ENCODE measurements at places on chromosomes 6 and 20.
A peak's percentile ranks its signal among the peaks of the same experiment; 100 is the strongest.

DNA sequence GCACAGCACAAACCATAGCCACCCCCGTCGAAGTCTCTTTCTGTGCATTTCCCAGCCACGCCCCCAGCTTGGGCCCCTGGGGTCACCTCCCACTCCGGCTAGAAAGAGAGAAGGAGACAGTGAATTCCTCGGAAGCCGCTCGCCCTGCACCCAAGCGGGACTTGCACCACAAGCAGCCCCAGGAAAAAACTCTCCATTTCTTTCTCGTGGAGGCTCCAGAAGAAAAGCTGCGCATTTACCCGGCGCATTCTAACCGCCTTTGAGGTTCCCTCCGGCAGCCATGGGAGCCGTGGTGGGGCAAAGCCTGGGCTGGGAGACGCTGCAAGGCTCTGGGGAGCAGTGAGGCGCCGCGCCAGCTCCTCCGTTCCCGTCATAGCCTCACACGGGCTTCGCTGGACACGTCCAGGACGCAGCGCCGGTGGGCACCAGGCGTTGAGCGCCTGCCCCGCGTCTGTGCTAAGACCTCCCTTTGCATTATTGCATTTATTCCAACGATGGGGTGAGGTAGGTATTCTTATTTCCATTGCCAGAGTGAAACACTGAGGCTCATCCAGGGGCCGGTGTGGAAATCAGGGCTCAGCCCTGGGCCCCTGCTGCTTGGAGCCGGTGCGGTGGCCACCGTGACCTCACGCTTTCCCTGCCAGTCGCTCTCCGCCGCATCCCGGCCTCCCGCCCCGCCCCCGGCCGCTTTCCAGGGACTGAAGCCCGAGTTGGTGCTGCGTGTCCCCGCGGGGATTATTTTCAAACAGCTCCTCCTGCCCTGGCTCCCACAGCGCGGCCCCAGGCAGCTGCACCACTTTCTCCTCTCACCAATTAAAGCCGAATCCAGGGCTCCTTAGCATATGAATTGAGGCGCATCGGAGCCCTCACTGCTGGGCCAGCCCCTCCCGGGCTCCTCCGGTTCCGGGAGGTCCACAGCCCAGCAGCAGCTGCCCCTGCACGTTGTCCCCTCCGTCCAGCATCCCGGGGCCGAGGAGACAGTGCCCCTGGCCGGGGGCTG lies 148.3 kb upstream of the AFDN start:
- no peak for DNase-seq

- DNase-seq: no peak
Observed at GRCh38 chr6:111604259-111605099, 1.2 kb downstream of the TRAF3IP2 start.

- DNase-seq: peak; percentile 51
Observed at GRCh38 chr6:22147921-22148776, 148.7 kb downstream of the PRL start.

- DNase-seq: no peak
Observed at GRCh38 chr6:18211338-18211737, 53.0 kb downstream of the DEK start.

GRCh38 chr20:46619445-46619844 lies 31.8 kb downstream of the SLC13A3 start:
- no peak for DNase-seq

- no peak for DNase-seq
Observed at GRCh38 chr20:43963872-43964791, 49.5 kb downstream of the TOX2 start.

GRCh38 chr6:71496018-71496721 lies 207.6 kb downstream of the OGFRL1 start:
- DNase-seq: no peak

GRCh38 chr20:45059022-45059728 lies 41.8 kb downstream of the KCNS1 start:
- no peak for DNase-seq

DNA sequence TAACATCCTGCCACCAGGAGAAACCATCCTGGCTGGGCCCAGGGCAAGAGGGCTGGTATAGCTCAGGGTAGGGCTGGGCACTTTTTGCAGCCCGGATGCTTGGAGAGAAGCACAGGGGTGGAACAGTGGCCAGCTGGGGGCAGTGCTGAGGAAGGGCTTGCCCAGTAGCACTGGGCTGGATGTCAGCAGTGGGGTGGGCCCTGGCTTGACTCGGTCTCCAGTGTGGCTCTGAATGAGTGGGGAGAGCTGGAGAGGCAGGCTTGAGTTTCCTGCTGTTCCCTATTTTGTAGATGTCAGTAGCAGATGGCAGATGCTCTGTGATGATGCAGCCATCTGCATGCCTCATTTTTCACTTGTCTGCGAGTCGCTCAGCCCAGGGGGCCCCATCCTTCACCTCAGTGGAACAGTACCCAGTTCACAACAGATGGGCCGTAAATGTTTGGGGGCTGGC lies 56.3 kb upstream of the TULP1 start:
- peak; percentile 83 for DNase-seq

DNA sequence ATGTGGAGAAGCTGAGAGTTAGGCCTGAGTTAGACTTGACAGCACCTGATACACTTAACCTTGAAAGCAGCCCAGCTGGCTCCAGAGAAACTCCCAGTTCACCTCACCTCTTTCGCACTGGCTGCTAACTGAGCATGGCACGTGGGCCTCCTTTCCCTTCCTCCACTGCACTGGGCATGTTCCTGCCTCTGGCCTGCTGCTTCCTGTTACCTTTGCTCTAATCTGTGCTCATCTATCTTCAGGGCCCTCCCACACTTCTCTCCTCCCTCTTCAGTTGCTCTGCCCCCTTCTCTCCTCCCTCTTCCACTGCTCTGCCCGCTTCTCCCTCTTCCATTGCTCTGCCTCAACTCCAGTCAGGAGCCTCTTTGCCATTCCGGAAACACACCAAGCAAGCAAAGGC lies 13.7 kb upstream of the UBE2V1 start:
- no peak for DNase-seq

- no peak for DNase-seq
Observed at GRCh38 chr6:158040804-158041347, 59.2 kb downstream of the SYNJ2 start.

DNA sequence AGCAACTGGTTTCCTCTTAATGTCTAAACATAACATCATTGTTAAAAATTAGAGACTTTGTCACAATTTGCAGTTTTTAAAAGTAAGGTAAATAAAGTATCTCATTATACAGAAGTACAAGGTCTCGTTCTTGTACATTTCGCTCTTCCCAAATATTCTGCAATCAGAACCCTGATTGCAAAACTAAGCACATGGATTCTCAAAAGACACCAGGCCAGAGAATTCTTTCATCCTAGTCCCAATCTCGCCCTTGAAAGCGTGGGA lies 355 bp upstream of the AKAP7 start:
- no peak for DNase-seq

DNA sequence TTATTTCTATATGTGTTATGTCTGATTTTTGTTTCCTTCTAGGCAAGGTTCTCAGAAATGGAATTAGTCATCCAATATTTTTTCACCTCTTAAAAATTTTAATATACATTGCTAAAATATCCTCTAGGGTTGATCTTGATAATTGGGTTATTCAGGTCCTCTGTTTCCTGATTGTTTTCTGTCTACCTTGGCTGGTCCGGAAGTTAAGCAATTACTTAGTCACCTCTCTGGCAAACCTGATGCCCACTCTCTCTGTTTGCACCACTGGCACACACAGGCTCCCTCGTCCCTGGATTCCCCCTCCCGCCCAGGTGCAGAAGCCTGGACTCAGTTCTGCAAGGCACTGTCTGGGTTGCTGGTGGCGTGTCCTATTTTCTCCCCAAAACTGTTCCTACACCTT lies 27.7 kb downstream of the CST9L start:
- no peak for DNase-seq

DNA sequence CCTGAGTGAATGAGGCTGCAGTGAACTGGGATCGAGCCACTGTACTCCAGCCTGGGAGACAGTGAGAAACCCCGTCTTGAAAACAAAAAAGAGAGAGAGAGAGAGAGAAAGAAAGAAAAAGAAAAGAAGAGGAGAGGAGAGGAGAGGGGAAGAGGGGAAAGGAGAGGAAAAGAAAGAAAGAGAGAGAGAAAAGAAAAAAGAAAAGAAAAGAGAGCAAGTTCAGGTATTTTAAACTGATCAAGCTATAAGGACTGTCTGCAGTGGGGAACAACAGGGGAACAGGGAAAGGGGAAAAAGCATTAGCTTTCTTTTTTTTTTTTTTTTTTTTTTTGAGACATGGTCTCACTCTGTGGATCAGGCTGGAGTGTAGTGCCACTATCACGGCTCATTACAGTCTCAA lies 2.5 kb downstream of the CGA start:
- DNase-seq: no peak

DNA sequence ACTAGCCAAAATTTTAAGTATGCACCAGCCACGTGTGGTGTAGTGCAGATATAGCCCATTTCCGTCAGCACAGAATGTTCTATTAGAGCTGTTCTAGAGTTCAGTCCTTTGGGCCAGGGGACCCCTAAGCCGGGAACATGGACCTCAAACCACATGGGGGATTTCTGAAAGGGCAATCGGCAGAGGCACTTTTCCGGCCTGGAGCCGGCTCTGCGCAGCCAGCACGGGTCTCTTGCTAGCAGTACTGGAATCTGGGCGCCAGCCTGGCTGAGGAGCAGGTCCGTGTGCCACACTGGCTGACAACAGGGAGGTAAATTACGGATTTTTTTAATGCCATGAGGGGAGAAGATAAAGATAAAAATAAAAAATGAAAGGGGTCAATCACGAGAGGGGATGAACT lies 120.5 kb downstream of the SULF2 start:
- DNase-seq: no peak

- DNase-seq: no peak
Observed at GRCh38 chr6:15659181-15659580, 3.6 kb downstream of the DTNBP1 start.

- no peak for DNase-seq
Observed at GRCh38 chr6:169668203-169668847, 33.5 kb downstream of the WDR27 start.

GRCh38 chr6:130362128-130362527 lies 3.7 kb upstream of the TMEM200A start:
- no peak for DNase-seq

DNA sequence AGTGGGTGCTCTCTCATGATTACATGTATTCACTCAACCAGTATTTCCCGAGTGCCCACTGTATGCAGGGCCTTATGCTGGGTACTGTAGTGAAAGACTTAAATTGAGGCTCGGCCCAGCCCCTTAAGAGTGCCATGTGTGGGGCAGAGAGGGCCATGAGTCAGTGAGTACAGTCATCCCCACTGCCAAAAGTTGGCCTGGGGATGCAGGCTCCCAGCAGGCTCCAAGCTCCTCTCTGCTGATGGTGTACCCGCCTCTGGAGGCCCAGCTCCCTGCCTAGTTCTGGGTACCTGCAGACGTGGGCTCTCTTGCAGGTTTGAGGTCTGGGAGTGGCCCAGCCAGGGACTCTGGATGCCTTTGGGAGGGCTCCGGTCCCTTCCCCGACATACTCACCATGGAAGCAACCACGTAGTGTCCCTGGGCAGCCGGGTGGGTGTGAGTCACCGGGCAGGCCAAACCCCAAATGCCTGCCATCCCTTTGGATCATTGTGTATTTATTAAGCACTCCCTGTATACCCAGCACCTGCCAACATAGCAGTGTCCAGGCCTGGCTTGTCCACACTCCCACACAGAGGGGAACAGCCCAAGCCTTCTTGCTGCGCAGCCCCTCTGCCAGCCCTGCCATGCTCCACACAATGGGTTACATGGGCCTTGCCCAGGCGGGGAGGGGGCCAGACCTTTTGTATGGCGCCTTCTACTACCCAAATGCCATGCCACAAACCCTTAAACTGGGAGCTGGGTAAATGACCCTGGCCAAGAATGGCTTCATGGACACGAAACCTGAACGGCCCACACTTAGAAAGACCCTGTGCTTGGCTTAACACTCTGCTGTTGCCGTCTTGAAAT lies 153.6 kb downstream of the VEGFA start:
- no peak for DNase-seq

DNA sequence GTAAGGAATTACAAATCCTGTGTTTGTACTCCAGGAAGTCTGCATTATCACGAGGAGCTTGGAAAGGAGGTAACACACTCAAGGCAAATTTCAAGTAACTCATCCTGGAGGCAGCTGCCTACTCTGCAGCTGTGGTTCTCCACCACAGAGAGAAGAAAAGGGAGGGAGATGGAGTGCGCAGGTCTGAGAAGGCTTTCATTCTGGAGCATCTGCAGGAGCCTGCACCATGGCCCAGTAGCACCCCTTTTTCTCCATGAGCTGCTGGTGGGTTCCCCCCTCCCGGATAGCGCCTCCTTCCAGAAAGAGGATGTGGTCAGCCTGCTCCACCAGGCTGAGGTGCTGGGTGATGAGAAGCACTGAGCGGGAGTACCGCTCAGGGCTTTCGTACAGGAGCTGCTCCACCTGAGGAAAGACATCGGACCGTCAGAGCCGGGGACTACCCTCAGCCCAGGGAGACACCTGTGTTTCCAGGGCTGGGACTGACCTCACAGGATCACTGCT lies 1.6 kb upstream of the PSMB8 start:
- no peak for DNase-seq

GRCh38 chr6:136494059-136494458 lies 56.2 kb downstream of the MAP7 start:
- no peak for DNase-seq

DNA sequence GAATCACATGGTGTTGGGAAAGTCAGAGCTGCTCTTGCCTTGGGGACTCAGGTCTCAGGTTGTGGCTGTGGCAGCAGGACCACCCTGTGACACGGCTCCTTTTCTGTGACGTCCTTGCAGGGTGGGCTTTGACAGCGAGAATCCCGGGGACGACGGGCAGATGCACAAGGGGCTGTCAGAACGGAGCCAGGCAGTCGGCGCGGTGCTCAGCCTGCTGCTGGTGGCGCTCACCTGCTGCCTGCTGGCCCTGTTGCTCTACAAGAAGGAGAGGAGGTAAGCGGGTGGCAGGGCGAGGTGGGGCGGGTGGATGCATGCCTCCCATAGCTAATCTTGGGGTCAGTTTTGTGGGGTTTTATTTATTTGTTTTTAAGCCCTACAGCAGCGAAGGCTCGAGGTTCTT lies 19.2 kb upstream of the SLC22A1 start:
- DNase-seq: no peak

- DNase-seq: no peak
Observed at GRCh38 chr6:106518748-106519147, 110.5 kb downstream of the RTN4IP1 start.

GRCh38 chr20:25081065-25081729 lies 744 bp downstream of the VSX1 start:
- no peak for DNase-seq

DNA sequence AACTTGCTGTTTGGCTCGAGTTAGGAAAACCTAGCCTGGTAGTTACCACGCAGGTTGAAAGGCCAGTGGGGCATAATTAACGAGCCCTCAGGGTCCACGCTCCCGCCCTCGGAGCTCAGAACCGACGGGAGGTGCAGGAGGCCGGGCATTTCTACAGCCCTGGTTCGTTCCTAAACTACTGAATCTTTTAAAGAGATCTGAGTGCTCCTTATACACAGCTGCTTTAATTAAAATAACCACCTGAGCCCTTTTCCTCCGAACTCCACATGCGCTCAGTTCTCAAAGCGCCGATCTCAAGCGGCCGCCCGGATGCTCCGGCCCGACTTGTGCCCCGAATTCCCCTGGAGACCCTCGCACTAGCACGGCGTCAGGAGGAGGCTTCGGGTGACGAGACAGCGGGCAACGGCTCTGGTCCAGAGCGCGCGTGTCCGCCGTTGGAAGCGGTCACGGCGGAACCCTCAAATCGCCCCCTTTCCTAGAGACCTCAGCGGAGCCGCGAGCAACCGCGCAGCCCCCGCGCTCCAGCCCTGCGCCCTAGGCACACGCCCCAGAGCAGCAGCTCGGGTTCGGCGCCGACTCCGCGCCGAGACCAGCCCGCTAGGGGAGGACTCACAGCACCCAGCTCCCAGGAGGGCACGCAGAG lies 397 bp downstream of the WDR27 start:
- no peak for DNase-seq

- DNase-seq: no peak
Observed at GRCh38 chr6:130776287-130776925, 50.8 kb upstream of the SMLR1 start.

- DNase-seq: no peak
Observed at GRCh38 chr6:52644253-52644652, 26.7 kb upstream of the TMEM14A start.
